Kidney (tissue), 22 donors: ENCODE measurements at places on chromosomes 4 and X. TPM values are rescaled to one million over a fixed set of nuclear protein-coding genes. Genes with fewer than 3 reads are reported as not detected.

GRCh38 chr4:122346036-122346435, 32.8 kb upstream of the ADAD1 start:
- H3K27me3 ChIP-seq = no peaks in the 10 kb centered on the region
- DNase-seq = no peak
- H3K27ac ChIP-seq = no peak overlapping the region
- no peaks in the 10 kb centered on the region for H3K4me1 ChIP-seq

DNA sequence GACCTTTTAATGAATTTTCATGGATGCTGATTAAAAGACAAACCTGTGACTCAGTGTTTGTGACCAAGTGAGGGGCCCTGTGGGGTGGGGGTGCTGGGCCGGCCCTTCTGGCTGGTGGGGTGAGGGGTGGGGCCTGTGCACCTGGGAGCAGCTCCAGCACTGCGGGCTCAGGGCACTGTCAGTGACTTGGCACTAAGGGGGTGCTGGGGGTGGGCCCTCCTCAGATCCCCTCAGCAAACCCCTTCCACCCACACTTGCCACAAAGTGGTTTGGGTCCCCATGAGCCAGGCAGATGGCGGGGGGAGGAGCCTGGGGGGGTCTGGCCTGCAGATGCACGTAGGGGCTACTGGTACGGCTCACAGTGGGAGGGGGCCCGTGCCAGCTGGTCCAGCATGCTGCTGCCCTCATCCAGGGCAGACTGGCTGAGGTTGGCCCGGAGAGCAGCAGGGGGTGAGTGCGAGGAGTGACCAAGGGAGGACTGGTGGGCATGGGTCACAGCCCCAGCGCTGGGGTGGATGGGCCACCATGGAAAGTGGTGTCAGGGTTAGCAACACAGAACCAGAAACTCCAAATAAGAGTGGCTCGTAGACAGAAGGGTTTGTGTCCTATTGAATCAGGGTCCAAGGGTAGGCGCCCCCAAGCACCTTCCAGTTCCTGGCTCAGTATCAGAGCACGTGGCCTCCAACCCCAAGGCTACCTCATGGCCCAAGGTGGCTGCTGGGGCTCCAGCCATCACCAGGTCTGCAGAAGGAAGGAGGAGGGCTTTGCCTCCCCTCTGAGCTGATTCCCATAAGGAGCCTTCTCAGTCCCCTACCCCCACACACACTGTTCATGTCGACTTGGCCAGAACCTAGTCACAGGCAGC, 10.1 kb downstream of the NKX1-1 start:
- no peak overlapping the region for H3K4me3 ChIP-seq
- no peaks in the 10 kb centered on the region for H3K4me1 ChIP-seq
- H3K36me3 ChIP-seq = peaks cover 4% of the 10 kb centered on the region
- peak; percentile 43 for DNase-seq

DNA sequence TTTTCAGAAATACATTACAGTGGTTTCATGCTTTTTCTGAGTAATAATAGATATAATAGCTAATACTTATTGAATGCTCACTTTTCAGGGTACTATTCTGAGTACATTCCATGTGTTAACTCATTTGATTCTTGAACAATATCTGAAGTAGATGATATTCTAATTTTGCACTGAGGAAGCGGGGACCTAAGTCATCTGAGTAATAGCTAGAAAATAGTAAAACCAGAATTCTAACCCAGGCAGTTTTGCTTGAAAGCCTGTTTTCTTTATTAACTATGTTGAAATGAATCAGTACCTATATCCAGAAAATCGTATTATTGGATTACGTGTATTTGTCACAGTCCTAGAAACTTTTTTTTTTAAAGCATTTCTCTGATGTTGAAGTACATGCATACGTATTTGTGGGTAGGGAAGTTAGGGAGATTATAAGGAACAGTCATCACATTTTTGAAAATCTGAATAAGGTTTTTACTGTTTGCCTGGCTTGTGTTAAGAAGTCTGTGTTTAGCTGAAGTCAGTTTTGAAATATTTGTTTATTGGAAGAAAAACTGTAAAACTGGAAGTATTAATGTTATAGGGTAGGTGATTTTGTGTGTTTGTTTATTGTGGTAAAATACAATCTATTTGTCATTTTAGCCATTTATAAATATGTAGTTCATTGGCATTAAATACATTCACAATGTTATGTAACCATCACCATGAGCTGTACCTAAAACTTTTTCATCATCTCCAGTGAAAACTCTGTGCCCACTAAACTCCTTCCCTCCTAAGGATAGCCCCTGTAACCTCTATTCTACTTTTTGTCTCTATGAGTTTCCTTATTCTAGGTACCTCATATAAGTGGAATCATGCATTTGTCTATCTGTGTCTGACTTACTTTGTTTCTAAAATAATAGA, 55.3 kb downstream of the FIP1L1 start:
- H3K27ac ChIP-seq = no peak overlapping the region
- H3K4me3 ChIP-seq = no peak overlapping the region
- peaks cover 6% of the 10 kb centered on the region for H3K36me3 ChIP-seq

DNA sequence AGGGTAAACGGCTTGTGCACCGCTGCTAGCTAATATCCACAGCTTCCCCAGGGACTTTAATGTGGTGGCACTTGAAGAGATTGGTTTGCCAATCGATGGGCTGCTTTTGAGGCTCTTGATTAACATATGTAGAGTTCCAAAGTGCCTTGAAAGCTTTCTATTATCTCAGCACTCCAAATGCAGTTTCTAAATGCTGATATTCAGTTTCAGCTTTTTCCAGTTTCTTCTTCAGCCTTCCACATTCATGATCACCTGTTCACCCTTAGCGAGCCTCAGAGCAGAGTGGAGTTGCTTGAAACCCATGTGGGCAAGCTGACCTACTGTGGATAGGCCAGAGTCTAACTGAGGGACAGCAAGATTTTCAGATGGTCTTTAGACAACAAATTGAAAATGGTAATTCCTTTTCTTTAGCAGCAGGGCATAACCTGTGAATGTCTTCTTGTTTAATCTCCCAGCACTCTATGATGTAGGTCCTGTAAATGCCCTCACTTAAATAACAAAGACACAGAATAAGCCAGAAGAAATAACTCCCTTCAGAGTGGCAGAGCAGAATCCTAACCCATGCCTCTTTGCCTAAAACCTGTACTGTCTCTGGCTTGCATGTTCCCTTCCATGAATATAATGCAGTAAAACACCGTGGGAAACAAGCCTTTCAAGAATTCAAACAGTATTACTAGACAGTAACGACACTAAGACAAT, 99.8 kb downstream of the TSPAN5 start:
- H3K36me3 ChIP-seq = no peaks in the 10 kb centered on the region
- no peak overlapping the region for H3K4me3 ChIP-seq
- no peak overlapping the region for H3K27ac ChIP-seq
- no peaks in the 10 kb centered on the region for H3K27me3 ChIP-seq

GRCh38 chr4:10272511-10272910, 155.9 kb upstream of the WDR1 start:
- DNase-seq = no peak
- no peak overlapping the region for H3K4me3 ChIP-seq
- H3K27ac ChIP-seq = no peak overlapping the region
- no peaks in the 10 kb centered on the region for H3K27me3 ChIP-seq
- H3K36me3 ChIP-seq = no peaks in the 10 kb centered on the region

DNA sequence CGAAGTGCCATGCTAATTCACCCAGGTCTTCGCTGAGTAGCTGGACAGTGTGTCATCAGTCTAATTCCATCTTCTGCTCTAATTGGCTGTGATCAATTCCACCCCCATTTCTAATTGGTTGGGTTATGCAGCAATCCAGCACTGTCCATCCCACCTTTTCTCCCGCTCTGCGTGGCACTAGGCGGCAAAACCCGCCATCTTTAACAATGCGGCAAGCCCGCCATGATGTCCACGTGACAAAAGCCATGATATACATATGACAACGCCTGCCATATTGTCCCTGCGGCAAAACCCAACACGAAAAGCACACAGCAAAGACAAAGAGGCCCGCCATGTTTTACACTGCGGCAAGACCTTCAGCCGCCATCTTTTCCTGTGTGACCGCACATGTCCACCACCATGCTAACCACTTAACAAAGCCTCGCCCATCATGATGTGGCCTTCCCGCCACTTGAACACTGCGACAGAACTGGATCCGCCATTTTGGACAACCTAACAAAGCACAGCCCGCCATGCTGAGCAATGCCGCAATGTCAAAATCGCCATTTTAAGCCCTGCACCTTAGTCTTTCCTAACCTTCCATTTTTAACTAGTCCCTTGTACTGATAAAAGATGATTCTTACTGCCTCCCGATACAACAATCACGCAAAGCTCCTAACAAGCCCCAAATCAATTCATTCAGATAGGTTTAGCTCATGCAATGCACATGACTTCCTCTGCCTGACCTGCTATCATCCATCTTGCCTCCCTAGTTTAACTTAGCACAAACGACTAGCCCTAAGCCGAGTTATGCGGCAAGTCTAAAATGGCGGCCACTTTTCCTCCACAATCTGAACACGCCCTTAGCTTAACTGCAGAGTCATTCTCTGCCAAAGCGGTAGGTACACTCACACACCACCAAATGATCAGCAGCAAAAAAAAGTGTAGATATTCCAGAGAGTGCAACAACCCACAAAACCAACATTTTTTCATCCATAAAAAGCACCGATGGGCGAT, 288.3 kb downstream of the CHIC1 start:
- no peak overlapping the region for H3K27ac ChIP-seq
- H3K4me1 ChIP-seq = no peaks in the 10 kb centered on the region

- no peak overlapping the region for H3K27ac ChIP-seq
- H3K27me3 ChIP-seq = no peaks in the 10 kb centered on the region
- H3K4me1 ChIP-seq = no peaks in the 10 kb centered on the region
- peaks cover 1% of the 10 kb centered on the region for H3K36me3 ChIP-seq
These were observed 67.4 kb downstream of the MANBA start for GRCh38 chr4:102693262-102693850.

DNA sequence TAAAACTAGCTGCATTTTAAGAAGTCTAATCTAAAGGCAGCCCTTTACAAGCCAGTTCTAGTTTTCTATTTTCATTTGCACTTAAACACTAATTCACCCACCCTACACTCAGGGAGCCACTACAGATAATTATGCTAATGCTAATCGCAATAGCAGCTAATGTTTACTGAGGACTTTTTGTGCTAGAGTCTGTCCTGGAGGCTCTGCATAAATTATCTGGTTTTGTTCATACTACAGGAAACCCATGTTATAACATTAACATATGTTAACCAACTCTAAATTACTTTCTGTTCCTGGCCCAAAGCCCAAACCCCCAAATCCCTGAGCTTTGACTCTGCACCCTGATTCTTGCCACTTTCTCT, 480 bp upstream of the RADX start:
- no peaks in the 10 kb centered on the region for H3K4me1 ChIP-seq
- no peaks in the 10 kb centered on the region for H3K36me3 ChIP-seq
- peaks cover 9% of the 10 kb centered on the region for H3K27me3 ChIP-seq
- H3K4me3 ChIP-seq = peak overlapping the region; percentile 79
- H3K27ac ChIP-seq = no peak overlapping the region
- no peak for DNase-seq

DNA sequence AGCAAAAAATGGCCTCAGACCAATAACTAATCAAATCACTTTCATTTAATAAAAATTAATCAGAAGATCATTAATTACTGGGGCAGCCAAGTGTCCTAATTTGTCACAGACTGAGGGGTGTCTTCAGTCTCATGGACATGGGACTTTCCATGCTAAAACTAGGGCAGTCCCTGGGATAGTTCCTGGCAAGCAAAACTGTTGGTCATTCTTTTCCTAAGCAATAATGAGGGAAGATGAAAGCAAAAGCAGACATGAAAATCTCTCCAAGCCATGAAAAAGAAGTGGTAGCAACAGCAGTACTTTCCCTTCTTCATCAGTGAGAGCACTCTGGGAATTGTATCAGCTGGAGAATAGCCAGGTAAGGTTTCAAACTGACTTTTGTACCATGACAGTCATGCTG, 3.7 kb upstream of the ANTXR2 start:
- no peak for DNase-seq
- H3K27ac ChIP-seq = no peak overlapping the region
- H3K4me1 ChIP-seq = no peaks in the 10 kb centered on the region
- H3K36me3 ChIP-seq = no peaks in the 10 kb centered on the region
- H3K4me3 ChIP-seq = no peak overlapping the region

DNA sequence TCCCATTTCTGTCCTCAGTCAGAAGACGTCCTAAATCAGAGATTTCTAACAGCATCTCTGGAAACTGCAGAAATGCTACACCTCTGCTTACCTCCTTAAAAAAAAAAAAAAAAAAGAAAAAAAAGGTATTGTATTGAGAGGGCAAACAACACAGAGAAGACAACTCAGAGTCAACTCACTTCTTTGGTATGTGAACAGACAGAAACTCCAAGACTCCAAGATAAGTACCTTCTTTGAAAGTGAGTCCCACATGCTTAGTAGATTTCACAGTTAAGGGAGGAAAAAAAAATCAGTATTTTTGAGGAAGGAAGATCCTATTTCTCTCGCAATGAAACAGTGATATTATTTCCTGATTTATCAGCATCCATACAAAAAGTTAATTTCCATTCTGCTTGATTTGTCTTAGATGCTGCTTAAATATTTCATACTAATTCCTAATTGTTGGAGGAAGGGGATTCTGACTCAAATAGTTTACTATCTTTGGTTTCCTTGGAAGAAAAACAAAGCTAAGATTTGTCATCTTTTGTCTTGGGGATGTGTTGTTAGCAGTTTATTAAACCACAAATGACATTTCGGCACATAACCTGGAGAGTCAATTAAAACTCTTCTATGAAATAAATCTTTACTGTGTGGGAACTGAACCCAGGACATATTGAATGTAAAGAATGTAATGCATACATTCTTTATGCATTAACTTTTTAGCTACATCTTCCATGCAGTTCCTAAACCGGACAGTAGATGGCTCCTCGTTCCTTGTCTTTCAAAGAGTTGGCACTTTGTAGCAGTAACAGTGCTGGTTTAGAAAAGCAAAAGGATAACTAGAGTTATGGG, 4.7 kb downstream of the RASGEF1B start:
- H3K4me1 ChIP-seq = peaks cover 5% of the 10 kb centered on the region
- DNase-seq = peak; percentile 90
- H3K27me3 ChIP-seq = no peaks in the 10 kb centered on the region
- no peak overlapping the region for H3K27ac ChIP-seq

GRCh38 chrX:2159393-2159792, 341.4 kb downstream of the DHRSX start:
- no peak overlapping the region for H3K27ac ChIP-seq
- H3K4me1 ChIP-seq = no peaks in the 10 kb centered on the region
- H3K36me3 ChIP-seq = no peaks in the 10 kb centered on the region

Gene SLC16A2
- 13.8 TPM for total RNA-seq

Gene HTRA3
- total RNA-seq = 1.7 TPM

Gene RBM46
- total RNA-seq = not detected

Gene USP17L24
- total RNA-seq = not detected

Gene LRIT3
- total RNA-seq = 0.25 TPM

Gene TBC1D8B
- 9.7 TPM for total RNA-seq

Gene HSFX4
- total RNA-seq = not detected

Gene PLAC1
- total RNA-seq = not detected

Gene SYTL4
- total RNA-seq = 13.3 TPM

Gene MAGED4B
- total RNA-seq = 13.3 TPM

Gene IRAK1
- total RNA-seq = 85.3 TPM

Gene FGD1
- 4.7 TPM for total RNA-seq

Gene RNF4
- 61.5 TPM for total RNA-seq

Gene HTR2C
- not detected for total RNA-seq

Gene GC
- total RNA-seq = 0.69 TPM
